ENCODE measurements at places on chromosomes 3 and 15.

- DNase-seq = no peak
Measured at GRCh38 chr3:8743021-8743601, 9.5 kb downstream of the CAV3 start.

DNA sequence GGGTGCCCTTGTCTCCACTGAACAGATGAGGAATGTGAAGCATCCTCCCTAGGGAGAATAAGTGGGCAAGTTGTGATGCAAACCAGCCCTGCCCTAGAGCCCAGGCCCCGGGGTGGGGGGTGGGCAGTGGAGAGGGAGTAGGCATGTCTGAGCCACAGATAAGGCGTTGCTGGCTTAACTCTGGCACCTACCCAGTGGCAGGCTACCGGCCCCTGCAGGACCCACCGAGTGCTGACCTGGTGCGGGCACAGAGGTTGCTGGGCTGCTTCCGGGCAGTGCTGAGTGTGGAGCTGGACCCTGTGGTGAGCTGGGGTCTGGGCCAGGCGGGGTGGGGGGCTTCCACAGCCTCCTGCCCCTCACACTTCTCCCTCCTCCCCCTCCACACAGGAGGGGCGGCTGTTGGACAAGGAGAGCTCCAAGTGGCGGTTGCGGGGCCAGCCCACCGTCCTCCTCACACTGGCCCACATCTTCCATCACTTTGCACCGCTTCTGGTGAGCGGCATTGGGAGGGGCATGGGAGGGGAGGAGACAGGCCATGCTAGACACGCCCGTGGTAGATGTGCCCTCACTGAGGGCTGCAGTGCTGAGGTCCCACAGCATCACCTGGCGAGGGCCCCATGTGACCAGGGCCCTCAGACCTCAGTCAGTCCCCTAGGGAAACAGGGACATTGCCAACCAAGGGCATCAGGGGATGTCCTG, 10.1 kb downstream of the RNF123 start:
- DNase-seq = no peak

GRCh38 chr3:155745795-155746550, 1.1 kb upstream of the PLCH1 start:
- DNase-seq = no peak

- DNase-seq = no peak
Measured at GRCh38 chr3:138359148-138359918, 11.0 kb downstream of the MRAS start.

- DNase-seq = no peak
Measured at GRCh38 chr3:46209746-46210470, 1.8 kb upstream of the CCR1 start.

DNA sequence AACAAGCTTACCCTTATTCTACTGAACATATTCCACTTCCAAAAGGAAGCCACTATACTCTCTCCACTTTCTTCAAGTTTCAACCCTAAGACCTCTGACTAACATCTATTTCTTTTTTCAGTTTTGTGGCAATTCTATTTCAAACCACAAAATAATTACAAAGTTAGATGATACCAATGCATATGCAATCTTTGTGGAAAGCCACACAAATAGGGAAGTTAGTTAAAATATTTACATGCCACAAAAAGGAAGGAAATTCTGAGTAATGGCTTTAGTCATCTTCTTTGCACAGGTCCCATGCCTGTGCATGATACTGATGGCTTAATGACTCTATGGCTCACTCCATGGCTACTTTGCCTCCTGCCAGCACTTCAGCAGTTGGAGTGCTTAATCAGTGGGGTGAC, 57.0 kb upstream of the MCTP2 start:
- peak; percentile 24 for DNase-seq

DNA sequence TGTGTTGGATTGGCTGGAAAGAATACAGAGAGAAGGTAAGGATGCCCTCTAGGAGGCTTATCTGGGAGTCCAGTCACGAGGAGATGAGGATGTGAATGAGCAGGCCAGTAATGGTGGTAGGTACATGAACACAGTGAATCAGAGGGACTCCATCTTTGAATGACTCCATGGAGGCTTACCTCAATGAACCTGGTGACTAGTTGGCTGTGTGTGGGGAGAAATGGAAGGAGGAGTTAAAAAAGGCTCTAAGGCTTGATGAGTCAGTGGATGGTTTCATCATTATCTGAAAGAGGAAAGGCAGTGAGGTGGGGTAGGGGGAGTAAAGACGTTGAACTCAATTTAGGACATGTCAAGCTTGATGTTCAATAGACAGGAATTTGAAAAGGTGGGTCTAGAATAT, 61.1 kb downstream of the KCNAB1 start:
- no peak for DNase-seq

- DNase-seq = no peak
Measured at GRCh38 chr3:184756151-184757021, 44.5 kb upstream of the MAGEF1 start.

GRCh38 chr3:7536510-7536909, 675.6 kb downstream of the GRM7 start:
- no peak for DNase-seq

DNA sequence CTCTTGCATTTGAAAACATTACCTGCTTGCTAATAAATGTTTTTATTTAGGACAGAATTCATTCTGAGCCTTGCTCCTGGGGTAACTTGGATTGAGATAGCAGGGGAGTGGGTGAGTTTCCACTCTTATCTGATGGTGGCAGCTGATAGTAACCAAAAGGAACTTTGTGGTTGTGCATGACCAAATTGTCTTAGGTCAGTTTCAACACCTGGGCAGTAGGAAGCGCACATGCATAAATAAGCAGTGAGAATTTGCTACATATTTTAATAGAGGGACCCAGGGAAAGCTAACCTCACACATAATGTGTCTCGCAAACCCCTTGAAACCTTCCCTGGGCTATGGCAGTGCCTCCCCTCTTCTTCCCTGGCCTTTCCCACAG, 65.4 kb upstream of the XCR1 start:
- DNase-seq = no peak

- DNase-seq = no peak
Measured at GRCh38 chr3:154931484-154931883, 148.6 kb upstream of the MME start.

GRCh38 chr3:23809294-23809693, 3.5 kb downstream of the UBE2E1 start:
- no peak for DNase-seq

- no peak for DNase-seq
Measured at GRCh38 chr3:175411946-175412345, 552.8 kb downstream of the NAALADL2 start.

DNA sequence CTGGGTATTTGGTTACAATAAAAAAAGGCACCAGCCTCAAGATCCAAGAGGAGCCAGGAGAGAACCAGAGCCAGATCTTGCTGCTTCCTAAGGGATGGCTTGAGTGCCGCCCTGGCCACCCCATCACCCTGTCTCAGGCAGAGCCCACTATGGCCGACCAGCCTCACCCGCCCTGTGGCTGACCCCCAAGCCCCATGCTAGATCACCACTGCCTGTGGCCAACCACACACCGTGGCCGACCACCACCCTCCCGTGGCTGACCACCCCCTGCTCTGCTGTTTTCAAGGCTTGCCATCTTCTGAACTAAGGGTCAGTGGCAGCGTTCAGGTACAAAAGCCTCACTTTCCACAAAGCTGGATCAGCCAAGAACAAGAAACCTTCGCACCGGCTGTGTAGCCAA, 12.0 kb downstream of the CSPG5 start:
- DNase-seq = no peak

DNA sequence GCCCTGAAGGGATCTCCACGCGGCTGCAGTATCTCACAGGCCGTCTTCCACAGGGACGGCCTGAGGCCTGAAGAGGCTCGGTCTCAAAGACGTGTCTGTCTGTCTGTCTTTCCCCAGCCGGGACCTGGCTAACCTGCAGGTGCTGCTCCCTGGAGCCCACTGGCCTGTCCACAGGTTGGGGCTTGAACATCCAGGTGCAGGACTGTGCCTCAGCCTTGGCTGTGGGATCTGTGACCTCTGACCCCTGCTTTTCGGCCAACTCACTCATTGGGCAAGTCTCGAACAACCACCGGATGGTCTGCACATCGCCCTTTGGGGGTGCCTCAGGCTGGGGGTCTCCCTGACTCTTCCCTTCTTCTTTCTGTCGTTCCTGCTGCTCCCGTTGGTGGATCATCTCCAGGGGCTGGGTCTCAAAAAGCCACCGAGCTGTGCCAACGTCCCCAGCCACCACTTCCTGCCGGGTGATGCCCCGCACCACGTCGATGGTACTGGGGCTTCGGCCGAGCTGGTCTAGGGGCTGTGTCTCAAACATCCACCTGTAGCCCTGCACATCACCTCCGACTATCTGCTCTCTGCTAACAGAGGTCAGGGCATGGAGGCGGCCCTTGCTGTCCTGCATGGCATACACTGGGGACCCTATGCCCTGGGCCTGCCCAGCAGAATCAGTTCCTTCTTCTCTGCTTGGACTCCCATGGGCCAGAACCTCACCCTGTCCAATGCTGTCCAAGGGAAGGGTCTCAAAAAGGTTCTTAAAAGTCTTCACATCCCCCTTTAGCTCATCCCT, 4.8 kb downstream of the XIRP1 start:
- no peak for DNase-seq

Data from astrocyte of the cerebellum (primary cell).